Hematopoietic multipotent progenitor cell treated with erythropoietin and hydrocortisone succinate and interleukin-3 and kit ligand, for 4 days (in vitro differentiated cells): ENCODE measurements at places on chromosomes 1 and 21.
A peak's percentile ranks its signal among the peaks of the same experiment; 100 is the strongest.

GRCh38 chr21:46474382-46474781 lies 15.7 kb downstream of the DIP2A start:
- DNase-seq: peak; percentile 15

DNA sequence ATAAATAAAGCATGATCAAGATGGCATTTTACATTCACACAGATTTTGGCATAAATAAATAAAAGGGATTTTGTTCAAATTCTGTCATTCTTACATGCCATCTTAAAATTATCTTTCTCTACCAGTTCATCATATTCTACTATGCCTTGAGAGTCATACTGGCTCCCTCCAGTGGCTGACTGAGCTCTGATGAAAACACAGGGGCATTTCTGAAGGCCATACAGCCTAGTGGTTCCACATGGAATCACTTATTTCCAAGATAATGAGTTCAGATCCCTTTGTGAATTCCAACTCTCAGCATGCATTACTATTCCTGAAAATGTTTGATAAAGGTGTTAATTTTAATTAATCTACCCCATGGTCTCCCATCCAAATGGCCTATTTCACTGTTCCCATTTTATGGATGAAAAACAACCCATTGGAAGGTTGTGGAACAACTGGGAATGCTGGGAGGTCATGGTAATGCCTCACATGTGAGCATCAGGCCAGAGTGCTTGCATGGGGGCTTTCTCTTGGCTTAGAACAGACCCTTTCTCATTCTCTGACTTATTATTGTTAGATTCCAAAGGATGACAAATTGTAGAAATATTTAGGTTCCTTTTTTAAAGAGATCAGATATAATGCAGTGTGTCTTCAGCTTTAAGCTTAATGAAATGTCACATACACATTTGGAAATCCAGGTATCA lies 622.4 kb upstream of the PKN2 start:
- peak; percentile 78 for DNase-seq

- DNase-seq: no peak
Measured at GRCh38 chr1:237197470-237198425, 155.8 kb downstream of the RYR2 start.

GRCh38 chr1:909861-910310 lies 13.8 kb upstream of the SAMD11 start:
- DNase-seq: no peak

DNA sequence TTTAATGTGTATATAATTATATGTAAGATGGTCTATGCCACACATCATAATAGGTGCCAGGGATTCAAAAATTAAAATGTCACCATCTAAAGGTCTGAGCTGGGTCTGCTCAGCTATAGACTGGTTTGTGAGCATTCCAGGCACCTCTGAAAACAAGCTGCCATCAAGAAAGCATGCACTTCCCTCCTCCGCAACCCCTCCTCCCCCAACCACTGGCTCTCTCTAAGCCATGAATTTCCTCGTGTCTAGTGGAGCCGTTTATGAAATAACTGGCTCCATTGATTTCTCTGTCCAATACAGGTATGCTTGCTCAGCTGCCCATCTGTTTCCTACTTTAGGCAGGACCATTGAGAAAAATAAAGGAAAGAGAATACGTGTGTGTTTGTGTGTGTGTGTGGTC lies 522.6 kb upstream of the PLXNA2 start:
- no peak for DNase-seq

DNA sequence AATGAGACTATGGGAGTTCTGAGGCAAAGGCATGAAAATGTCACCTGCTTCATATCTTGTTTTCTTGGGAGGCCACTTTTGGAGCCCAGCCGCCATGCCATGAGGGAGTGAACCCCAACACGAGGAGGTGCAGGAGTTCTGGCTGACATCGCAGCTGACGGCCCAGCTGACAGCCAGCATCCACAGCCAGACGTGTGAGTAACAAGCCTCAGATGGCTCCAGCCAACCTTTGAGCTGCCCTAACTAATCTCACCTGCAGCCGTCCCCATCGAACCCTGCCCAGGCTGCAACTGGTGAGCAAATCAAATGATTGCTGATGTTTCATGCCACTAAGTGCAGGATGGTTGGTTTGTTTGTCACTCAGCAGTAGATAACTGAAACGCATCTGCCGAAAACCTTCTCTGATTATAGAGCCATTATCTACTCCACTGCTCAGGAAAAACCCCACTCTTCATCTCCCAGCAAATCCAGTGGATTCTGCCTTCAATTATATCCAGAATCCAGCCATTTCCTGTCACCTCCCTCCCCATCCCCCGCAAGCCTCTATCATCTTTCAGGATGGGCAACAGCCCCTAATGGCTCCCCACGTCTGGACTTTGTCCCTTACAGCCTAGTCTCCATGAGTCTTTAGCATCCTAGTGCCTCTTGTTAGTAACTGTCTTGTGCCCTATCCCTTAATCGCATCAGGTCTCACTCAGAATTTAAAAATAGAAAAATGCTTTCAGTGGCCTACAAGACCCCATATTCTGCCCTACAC lies 18.5 kb upstream of the RAB4A start:
- DNase-seq: no peak

- DNase-seq: peak; percentile 25
Measured at GRCh38 chr21:45542667-45543370, 579 bp upstream of the SLC19A1 start.

- no peak for DNase-seq
Measured at GRCh38 chr1:109975718-109976117, 8.8 kb upstream of the AHCYL1 start.

DNA sequence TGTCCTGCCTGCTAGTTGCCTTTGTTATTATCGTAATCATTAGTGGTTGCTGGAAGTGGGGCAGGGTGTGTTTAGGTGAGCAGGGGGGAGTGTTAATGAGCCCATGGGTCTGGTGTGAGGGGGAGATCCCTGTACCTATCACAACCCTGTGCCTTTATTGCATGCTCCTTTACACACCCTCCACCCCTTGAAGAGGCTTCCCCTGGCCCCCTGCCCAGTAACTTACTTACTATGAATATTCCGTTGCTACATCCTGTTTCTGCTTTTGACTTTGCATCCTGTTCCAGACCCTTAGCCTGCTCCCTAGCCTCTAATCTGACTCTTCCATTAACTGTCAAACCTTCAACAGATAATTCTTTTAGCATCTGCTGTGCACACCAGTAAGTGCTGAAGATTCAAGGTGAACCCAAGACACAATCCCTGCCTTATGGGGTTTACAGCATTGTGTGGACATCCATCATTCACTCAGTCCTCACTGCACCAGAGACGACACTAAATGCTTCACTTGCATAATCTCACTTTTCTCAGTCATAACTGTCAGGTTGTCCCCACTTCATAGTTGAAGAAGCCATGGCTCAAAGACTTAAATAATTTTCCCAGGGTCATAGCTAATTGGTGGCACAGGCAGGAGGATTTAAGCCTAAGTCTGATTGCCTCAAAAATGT lies 47.9 kb downstream of the CDC7 start:
- DNase-seq: no peak

DNA sequence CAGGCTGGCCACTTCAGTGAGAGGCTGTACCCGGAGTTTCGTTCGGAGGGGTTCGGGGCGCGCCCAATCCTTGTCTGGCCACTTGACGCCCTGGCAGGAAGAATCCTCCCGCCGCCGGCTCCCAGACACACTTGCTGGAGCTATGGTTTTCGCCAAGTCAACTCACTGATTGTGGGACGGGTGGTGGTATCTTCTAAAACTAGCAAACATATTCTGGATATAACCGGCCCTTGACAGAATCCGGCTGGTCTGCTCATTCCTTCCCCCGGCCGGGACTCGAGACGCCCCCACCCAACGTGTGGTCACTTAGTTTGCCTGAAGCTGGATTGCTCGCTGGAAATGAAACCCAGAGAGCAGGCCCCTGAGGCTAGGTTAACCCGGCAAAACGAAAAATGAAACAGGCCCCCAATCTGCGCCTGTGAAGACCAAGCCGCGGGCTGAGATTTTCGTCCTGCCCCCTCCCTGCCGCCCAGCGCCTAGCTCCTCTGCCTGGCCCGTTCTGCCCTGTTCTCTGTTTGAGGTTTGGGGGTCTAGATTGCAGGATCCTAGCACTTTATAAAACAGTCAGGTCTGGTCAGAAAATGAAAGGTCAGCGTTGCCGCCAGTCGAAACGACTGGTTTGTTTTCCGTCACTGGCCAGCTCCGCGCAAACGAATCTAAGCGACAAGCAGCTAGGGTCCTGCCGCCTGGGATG lies 4.6 kb downstream of the GFI1 start:
- no peak for DNase-seq

DNA sequence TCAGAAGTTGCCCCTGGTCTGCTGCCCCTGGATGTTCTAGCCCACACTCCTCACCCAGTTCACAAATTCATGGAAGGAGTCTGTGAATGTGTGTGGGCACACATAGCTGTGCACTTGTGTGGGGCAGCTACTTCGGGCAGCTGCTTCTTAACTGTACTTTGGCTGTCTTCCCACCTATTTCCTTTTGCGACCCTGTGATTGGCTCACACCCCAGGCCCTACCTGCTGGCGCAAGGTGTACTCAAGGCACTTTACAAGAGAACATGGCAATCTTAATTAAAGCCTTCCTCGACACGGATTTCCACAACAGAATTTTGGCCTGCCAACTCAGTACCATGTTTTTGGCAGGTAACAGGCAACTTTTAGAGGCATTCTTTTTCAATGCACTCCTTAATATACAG lies 86.5 kb upstream of the CTTNBP2NL start:
- no peak for DNase-seq

GRCh38 chr1:226814751-226815537 lies 55.5 kb upstream of the PSEN2 start:
- DNase-seq: no peak

DNA sequence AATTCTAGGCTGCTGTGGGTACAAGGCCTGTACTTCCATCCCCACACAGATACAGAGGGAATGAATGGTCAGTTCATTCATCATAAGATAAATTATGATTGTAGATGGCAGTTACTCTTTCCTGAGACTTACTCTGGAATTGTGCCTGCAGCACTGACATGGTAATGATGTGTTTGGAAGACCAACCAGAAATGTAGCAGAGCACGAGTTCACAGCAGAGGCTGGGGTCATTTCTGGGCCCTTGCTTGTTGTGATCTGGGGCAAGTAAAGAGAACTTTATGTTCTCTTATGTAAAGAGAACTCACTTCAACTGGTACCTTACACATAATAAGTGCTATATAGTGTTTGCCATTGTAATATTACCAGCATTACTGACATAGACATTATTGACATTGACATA lies 411.9 kb downstream of the NTNG1 start:
- no peak for DNase-seq

DNA sequence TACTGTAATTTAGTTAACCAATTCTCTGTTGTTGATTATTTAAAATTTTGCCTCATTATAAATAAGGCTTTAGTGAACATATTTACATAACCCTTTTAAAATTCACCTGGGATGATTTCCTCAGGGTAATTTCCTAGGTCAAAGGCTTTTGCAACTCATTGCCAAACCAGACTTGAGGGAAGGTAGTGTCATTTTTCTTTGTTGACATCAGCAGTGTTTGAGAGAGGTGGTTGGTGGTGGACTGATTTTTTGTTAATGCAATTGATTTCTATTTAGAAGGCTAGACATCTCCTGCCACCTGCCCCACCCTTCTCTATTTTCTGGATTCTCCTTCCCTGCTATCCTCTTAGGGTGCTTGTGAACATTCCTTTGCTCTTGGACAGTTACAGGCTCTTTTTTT lies 116.8 kb downstream of the HHAT start:
- no peak for DNase-seq

DNA sequence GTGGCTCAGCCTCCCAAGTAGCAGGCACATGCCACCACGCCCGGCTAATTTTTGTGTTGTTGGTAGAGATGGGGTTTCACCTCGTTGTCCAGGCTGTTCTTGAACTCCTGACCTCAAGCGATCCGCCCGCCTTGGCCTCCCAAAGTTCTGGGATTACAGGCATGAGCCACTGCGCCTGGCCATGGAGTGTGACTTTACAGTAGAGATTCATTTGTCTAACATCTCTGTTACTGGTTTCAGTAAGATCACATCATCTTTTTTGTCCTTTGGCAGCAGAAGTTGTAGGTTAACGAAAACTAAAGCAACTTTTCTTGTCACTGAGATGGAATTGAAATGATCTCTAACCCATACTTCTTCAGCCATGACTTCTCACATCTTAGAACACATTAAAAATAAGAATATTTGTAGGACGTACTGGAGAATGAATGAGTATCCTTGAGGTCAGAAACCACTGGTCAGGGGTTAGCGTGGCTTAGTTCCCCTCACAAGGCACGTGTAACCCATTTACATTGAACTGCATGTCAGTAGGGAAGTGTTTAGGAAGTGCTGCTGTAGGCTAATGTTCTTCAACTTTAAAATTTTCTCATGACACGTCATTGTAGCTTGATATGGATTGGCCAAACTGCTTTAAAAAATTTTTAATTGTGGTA lies 75.9 kb downstream of the CAMTA1 start:
- DNase-seq: no peak

- no peak for DNase-seq
Measured at GRCh38 chr1:222310836-222311235, 237.1 kb downstream of the HHIPL2 start.

GRCh38 chr1:32716312-32717148 lies 14.0 kb upstream of the SYNC start:
- DNase-seq: peak; percentile 83
